ENCODE measurements at places on chromosomes 16 and 17. TPM values are rescaled to one million over a fixed set of nuclear protein-coding genes. Genes with fewer than 3 reads are reported as not detected.

DNA sequence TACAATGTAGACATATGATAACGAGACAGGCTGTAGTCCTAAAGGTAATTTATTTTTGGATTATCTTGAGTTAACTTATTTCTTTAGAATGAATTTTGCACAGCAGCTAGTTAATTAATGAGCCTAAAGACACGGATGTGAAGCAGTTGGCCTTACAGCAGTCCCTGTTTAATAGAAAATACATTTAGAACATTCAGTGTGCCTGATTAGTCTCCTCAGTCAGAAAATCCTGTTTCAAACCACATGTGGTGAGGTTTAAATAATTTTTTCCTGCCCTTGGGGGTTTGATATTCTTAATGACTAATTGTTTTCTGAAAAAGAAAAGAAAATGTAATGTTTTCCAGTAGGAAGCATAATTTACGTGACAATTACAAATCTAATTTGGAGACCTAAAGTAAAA, 494.2 kb upstream of the CDH8 start:
- no peak for DNase-seq

- no peak for DNase-seq
Measured at GRCh38 chr16:81521141-81521626, 76.6 kb downstream of the CMIP start.

GRCh38 chr16:10966129-10966528, 21.8 kb downstream of the CLEC16A start:
- DNase-seq, result no peak

GRCh38 chr16:56741399-56741798, 11.5 kb downstream of the NUP93 start:
- DNase-seq, result no peak

DNA sequence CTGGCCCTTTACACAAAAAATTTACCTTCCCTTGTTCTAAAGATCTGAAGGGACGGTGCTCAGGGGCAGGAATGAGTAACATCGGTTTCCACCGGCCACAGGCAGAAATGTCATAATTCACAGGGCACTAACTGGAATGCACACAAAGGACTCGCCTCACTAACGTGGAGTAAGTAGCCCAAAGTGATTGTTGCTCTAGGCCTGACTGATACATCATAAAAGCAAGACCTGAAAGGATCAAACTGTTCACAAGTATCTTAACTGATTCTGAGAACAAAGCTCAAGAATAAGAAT, 8.9 kb upstream of the TCF25 start:
- DNase-seq, result peak; percentile 58

DNA sequence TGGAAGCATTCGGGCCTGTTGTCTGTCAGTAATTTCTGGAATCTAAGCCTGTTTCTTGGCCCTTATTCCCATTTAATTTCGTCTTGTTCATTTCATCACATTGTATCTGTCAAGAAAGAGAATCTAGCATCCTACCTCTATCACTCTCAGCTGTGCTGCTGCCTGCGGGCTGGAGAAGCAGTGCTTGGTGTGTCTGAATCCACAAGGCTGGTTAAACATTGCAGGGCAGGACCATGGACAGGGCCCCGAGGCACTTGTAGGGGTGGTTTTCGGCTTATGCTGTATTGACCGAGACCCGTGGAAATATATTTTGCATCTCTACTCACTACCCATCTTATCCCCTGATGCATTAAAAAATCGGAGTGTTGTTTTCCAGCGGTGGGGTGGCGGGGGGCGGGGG, 3.1 kb downstream of the RAB11FIP4 start:
- DNase-seq, result peak; percentile 28

- DNase-seq, result no peak
Measured at GRCh38 chr16:2275476-2276367, 7.8 kb upstream of the RNPS1 start.

- peak; percentile 88 for DNase-seq
Measured at GRCh38 chr16:4369007-4369733, 2.5 kb upstream of the VASN start.

GRCh38 chr17:77392376-77393273, 251.9 kb downstream of the SEC14L1 start:
- no peak for DNase-seq

- DNase-seq, result no peak
Measured at GRCh38 chr17:63954402-63955063, 18.2 kb downstream of the SCN4A start.

GRCh38 chr17:14760212-14760611, 459.3 kb downstream of the HS3ST3B1 start:
- DNase-seq, result no peak

- DNase-seq, result no peak
Measured at GRCh38 chr17:40614431-40615067, 33.1 kb downstream of the SMARCE1 start.

- no peak for DNase-seq
Measured at GRCh38 chr17:30369995-30370394, 8.7 kb upstream of the CPD start.

DNA sequence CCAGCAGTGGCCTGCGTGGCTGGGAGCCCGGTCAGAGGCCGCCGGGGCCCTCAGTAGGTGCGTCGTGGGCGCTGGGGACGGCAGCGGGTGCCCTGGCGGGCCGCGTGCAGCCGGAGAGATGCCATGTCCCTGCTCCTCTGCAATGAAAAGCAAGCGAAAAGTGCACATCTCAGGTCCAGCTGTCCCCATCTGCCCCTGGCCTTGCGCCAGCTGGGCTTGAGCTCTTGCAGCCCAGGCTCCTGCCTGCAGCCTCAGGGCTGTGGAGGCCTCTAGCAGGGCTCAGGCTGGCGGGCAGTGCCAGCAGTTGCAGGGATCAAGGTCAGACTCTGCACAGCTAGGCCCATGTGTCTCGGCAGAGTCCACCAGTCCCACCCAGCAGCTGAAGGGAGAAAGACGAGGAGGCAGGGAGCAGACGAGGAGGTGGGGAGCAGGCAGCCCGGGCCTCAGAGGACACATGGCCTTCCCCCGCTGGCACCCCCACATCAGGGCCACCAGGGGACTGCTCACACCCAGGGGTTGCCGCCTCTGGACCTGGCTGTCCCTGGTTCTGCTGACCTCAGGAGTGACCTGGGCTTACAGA, 11.2 kb downstream of the SLC16A3 start:
- DNase-seq, result no peak

DNA sequence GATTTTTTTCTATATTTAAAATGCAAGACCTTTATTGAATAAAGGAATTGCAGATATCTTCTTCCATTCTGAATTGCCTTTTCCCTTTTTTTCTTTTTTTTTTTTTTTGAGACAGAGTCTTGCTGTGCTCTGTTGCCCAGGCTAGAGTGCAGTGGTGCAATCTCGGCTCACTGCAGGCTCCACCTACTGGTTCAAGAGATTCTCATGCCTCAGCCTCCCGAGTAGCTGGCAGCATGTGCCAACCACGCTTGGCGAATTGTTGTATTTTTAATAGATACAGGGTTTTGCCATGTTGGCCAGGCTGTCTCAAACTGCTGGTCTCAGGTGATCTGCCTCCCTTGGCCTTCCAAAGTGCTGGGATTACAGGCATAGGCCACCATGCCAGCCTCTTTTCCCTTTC, 151.5 kb downstream of the CEP112 start:
- DNase-seq, result no peak

DNA sequence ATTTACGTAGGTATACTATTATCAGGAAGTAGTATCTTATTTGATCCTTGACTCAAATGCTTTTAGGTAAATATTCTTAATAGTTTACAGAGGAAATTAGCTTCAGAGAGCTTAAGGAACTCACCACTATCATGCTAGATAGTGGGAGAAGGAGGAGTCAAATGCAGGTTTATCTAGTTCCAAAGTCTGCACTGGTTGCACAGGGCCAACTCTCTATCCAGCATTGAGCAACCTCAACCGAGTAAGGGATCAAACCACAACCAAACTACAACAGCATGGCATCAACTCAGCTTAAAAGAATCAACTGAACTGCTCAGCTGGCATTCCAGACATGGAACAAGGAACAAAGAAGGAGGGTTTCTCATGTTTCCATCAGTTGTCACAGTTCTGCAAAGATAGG, 306.0 kb downstream of the MAF start:
- no peak for DNase-seq

DNA sequence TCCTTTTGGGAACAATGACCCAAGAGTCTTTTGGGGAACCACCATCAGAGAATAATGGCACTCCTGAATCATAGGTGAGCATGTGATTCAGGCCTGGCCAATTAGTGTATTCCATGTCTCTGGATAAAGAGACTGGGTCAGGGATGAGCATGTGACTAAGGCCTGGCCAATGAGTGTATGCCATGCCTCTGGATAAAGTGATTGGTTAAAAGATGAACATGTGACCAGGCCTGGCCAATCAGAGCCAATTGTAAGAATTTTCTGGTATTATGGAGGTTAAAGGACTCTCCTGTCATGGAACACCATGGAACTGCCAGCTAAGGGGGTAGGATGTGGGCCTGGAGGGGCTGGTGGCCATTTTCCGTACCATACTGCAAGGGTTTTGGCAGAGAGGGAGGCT, 194.3 kb downstream of the C16orf78 start:
- peak; percentile 6 for DNase-seq

DNA sequence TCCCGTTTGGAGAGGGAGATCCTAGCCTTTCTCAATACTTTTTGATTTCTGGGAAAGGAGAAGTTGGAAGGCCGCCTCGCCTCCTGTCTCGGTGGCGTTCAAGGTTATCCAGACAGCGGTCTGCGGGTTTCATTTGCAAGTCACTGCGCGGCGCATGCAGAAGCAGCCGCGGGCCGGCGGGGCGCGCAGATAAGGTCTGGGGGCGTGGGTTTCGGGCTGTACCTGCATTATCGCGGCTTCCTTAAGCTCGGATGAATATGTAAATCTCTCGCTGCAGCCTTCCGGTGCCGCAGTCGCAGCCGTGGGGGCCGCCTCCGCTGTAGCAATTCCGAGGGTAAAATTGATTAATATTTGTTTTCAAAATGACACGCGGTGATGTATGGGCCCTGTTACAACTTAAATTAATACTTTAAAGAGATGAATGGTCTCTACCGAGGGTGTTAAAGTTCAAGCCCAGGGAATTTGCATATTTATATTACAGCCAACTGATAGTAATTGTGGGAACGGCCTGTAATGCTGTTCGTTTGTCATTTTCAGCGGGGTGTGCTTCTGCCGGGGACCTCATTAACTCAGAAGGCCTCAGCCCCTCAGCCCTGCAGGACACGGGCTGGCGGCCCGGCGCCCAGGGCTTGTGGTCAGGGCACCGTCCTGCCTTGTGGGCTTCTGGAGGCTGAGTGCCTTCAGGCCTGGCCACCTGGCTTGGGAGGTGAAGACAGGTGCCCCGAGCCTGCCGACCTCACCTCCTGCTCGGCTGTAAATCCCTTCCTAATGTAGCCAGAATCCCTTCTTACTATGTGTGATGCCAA, 99.4 kb downstream of the CYLD start:
- DNase-seq, result no peak

DNA sequence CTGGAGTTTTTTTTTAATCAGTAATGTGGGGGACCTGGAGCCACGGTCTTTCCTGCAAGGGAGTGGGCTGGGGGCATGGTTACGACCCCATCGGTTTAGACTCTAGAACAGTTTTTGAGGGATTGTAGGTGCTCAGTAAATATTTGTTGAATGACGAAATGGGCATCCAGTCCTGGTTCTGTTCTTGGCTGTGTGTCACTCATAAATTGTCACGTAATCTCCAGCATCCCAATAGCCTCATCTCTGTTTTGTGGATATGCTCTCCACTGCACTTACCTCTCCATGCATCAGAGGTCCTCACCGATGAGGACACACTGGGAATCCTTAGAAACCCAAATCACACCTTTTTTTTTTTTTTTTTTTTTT, 497 bp upstream of the SLC38A7 start:
- DNase-seq, result no peak

DNA sequence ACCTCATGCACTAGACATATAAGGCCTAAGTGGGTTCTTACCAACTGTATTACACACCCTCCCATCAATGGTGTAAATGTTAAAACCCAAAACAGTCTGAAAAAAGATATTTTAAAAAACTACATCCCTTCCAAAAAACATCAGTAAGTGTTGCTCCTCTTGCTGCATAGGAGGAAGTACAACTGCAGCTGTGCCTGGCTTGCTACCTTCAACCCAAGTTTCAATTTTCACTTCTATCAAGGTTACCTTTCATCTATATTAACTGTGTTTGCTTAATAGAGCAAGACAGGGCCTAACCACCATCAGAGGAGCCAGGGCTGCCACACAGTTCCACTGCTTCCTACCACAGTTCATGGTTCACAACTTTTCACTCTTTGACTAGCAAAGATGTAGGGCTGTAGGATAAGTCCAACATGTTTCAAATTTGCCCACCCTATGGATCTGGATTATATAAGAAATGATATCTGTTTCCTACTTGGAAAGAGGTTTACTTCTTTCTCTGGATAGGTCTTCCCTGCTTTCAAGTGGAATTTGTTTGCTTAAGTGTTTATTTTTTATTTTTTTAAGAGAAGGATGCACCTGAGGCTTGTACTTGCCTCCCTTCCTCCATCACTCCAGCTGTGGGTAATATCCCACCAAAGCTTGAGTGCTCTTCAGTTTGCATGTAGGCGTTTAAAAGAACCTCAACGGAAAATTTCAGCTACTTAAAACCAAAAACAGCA, 56.7 kb downstream of the GRB7 start:
- no peak for DNase-seq

Gene TSNAXIP1
- total RNA-seq, result 0.55 TPM

Gene HIC1
- total RNA-seq, result 7.3 TPM

Gene DNAJC7
- total RNA-seq, result 118 TPM

Gene HOXB13
- total RNA-seq, result 1.2 TPM

Gene ITGAD
- not detected for total RNA-seq

Gene TEX19
- not detected for total RNA-seq

Gene ARL5C
- total RNA-seq, result not detected

All from A172 (cell line).